Urothelium cell line (cell line): ENCODE measurements at places on chromosomes 1 and 21.

GRCh38 chr1:225850370-225850769, 31.8 kb downstream of the TMEM63A start:
- DNase-seq = no peak

- no peak for DNase-seq
Measured at GRCh38 chr1:94253456-94254017, 16.2 kb upstream of the ARHGAP29 start.

DNA sequence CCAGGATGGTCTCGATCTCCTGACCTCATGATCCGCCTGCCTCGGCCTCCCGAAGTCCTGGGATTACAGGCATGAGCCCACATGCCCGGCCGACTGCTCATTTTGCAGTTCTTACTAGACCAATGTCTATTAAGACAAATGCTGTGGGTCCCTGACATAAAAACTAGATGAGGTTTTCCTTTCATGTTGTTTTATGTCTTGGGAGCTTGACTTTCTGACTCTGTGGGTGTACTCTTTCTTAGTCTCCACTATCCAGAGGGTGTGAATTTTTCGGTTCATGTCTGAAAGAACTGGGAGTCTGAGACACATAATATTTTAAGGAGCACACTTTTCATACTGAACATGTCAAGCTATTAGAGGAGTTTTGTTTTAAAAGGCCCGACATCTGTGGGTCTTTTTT, 744.9 kb upstream of the B3GALT2 start:
- DNase-seq = no peak

- DNase-seq = peak; percentile 14
Measured at GRCh38 chr1:40710581-40711315, 19.2 kb downstream of the NFYC start.

DNA sequence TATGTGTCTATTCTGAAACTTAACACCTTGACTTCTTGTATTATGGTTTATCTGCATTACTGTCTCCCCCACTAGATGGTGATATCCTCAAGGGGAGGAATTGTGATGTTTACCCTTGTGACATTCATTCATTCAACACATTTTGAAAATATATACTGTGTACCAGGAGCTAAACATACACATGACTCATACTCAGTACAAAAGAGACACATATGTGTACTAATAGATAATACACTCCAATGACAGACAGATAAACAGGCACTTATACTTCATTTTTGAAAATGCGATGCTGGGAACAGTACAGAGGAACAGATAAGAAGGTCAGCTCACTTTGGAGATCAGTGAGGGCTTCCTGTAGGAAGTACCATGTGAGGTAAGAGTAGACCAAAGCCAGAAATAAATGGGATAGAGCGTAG, 8.9 kb upstream of the RAB3GAP2 start:
- no peak for DNase-seq

DNA sequence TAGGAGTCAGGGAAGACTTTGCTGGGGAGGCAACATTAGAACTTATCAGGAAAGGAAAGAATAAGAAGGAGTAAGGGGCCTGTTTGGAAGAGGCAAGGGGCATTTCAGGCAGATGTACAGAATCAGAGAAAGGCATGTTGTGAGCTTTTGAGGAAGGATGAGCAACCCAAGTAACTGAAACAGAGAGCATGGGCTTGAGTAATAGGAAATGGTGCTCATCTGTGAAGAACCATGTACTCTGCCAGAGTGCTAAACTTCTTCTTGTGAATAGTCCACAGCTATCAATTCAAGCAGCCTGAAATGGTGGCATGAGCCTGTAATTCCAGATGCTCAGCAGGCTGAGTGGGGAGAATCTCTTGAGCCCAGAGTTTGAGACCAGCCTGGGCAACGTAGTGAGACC, 19.2 kb upstream of the PIGK start:
- no peak for DNase-seq

GRCh38 chr1:62066713-62067112, 127.9 kb upstream of the L1TD1 start:
- DNase-seq = no peak

DNA sequence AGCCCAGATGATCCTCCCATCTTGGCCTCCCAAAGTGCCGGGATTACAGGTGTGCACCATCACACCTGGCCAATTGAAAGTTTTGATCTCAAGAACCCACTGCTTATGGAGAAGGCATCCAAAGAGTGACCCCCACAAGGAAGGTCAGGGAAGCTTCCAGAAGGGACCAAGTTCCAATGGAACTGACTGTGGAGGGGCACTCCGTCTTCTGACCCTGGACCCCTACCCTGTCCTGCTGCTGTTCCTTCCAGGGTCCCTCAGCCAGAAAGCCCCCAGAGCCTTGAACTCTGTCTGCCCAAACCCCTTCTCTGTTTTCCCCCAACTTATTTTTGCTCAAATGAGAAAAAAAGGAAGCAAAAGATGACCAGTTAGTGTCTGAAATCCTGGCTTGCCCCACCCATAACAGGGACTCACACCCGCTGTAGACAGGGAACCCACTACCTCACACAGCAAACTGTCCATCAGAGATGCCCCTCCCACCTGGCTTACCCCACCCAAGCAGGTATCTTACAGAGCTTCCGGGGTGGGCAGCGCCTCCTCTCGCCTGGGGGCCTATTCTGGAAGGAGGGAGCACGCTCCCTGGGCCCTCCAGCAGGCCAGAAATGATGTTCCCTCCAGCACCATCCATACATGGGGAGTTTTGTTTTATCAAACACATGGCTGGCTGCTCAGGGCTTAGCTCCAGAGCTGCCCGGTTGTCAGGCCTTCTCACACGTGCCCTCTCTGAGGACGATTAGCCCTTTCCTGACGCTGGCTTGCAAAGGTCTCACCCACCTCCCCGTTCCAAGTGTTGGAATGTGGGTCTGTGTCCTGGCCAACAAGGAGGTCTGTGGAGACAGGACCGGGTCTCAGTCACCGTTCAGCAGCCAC, 3.1 kb upstream of the WNT3A start:
- peak; percentile 2 for DNase-seq

DNA sequence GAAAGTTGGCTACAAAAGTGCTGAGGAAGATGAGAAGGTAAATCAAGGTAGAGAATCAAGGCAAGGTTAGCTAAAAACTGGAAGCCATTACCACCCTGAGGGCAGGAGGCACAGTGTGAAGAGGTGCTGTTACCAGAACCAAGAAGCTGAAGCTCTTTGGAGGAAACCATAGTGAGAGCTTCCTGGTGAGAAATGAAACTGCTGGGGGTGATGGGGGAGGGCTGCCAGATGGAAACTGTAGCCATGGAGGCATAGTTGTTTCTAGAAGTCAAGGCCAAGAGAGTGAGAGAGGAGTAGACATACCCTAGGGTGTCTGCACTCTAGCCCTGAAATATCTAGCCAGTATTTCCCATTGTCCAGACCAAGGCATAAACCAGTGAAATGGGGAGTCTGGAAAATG, 28.7 kb downstream of the IFI44 start:
- no peak for DNase-seq

DNA sequence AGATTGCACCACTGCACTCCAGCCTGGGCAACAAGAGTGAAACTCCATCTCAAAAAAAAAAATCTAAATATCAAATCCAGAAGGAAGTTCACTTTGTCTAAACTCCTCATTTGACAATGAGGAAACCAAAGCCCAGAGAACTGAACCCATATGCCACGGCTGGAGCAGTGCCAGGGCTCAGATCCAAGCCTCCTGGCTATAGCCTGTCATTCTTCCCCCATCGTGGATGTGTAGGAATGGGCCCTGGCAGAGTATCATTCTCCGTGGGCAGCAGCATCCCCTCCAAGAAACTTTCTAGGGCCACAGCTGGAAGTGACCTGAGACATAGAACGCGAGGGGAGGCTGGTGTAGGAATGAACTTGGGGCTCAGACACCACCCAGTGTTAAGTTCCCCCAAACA, 47.2 kb downstream of the CAPN9 start:
- DNase-seq = no peak
